Sciatic nerve (tissue), 2 donors: ENCODE measurements at places on chromosomes 16 and 17. TPM values are rescaled to one million over a fixed set of nuclear protein-coding genes. Genes with fewer than 3 reads are reported as not detected.
A peak's percentile ranks its signal among the peaks of the same experiment; 100 is the strongest.

GRCh38 chr17:17732444-17732843 lies 51.2 kb downstream of the RAI1 start:
- DNase-seq = no peak

The TNFRSF12A gene
- total RNA-seq = 13.6 TPM

GRCh38 chr16:55912022-55912421 lies 36.8 kb upstream of the CES5A start:
- no peak for DNase-seq

DNA sequence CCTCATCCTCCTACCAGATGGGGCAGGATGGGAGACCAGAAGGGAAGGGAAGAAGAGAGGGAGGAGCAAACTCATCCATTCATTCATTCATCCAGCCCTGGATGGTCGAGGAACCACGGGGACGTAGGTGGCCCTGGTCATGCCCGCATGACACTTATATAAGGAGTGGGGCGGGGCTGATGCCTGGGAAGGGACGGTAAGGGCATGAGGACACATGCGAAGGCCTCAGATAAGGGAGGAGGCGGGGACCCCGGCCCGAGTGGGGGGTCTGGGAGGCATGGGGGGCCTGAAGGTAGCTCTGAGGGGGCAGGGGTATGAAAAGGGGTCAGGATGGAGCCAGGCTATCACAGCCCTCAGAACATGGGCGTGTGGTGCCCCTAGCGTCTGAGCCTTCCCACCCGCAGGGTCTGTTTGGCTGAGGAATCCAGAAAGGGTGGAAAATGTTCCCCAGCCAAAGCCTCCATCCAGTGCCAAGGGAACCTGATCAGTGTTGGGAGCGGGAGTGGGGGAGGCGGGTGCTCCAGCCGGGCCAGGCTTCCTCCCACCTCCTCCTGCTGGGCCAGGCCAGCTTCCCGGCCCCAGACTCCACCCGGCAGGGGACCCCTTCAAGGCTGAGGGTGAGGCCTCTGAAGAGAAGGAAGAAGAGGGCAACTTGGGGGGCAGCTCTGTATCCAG lies 17.6 kb upstream of the CD79B start:
- no peak for DNase-seq

- peak; percentile 75 for DNase-seq
Measured at GRCh38 chr16:24609740-24610415, 70.5 kb downstream of the RBBP6 start.

DNA sequence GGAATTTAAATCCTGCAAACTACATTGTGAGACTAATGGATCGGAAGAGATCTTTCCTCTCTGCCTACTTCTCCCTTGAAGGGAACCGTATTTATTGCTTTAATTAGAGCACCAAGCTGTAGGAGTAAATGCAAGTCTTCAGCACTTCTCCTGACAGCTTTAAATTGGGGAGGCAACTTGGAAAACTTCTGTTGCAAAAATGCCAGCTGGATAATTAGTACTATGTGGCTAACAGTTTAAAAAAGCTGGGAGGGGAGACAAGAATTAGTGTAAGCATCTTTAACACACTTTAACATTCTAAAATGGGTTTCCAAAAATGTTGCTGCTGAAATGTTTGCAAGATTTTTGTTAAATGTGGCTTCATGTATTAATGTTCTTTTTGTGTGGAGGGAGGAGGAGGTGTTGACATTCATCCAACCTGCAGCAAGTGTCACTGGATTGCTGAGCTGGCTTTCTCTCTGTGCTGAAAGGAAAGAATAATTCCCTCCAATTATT lies 108.5 kb downstream of the PCTP start:
- no peak for DNase-seq

- peak; percentile 54 for DNase-seq
Measured at GRCh38 chr17:76079956-76080767, 1.2 kb downstream of the ZACN start.

GRCh38 chr16:27907457-27907972 lies 156.0 kb downstream of the GSG1L start:
- no peak for DNase-seq
